ENCODE measurements at places on chromosomes 7 and 10.
A peak's percentile ranks its signal among the peaks of the same experiment; 100 is the strongest.

DNA sequence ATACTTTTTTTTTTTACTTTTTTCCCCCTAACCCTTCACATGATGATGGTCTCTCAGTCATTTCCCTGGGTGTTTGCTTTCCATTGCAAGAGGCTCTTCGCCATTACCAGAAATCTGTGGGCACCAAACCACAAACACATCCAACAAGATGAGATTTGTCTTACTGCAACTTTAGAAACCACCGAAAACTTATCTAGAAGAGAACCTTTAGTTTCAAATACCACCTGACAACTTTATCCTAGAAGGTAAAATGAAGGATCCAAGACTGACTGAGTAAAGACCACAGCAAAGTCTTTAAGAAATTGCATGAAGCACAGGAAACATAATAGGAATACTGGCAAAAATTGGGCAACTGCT, 363.3 kb upstream of the MBL2 start:
- no peak for DNase-seq

GRCh38 chr7:140656548-140657515, 15.9 kb upstream of the ADCK2 start:
- peak; percentile 88 for DNase-seq

DNA sequence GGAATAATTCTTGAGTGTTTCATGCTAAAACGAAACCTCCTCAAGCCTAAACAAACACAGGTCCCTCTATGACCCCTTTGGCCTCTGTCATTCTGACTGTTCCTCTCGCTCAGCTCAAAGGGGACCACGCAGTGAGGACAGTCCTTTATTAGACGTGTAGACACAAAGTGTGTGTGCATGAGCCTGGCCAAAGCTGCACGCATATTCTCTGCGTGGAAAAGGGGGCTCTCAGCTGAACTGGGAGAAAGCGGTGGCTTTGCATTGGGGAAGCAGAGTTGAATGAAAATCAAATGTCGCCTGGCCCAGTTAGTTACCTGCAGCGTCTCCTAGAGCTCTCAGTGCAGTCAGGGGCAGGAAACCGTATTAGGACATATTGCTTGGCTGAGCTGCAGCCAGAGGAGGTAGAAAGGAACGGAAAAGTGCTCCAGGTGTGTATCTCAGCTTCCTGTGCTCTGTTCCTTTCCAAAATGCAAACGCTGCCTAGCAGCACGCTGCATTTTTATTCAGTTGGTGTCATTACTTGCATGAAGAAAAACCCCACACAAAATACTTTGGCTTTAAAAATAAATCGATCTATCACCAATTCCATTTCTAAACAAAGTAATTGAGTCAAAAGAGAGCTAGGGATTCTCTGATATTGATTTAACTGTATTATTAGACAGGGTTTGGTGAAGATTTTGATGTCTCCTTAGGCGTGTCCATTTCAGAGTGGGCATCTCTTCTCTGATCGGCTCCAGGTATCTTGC, 4.9 kb downstream of the GATA3 start:
- DNase-seq, result no peak

- DNase-seq, result no peak
Observed at GRCh38 chr7:144428431-144428830, 24.9 kb upstream of the NOBOX start.

DNA sequence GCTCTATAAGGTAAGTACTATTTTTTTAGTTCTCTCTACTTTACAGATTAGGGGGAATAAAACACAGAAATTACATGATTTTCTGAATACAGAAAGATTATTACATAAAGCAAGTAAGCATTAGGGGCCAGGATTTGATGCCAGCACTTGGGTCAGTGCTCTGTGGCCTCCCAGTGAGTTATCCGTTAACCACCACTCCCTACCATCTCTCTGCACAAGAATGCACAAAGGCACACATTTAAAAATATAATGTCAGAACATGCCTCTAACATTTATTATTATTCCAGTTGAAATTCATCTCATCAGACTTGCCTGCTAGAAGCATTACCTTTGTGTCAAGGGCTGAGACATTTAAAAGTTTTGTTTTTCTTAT, 59.0 kb downstream of the MET start:
- DNase-seq, result no peak

- peak; percentile 83 for DNase-seq
Observed at GRCh38 chr7:78134256-78134655, 335.7 kb downstream of the PHTF2 start.

GRCh38 chr10:110138197-110138812, 69.1 kb upstream of the MXI1 start:
- peak; percentile 85 for DNase-seq

- no peak for DNase-seq
Observed at GRCh38 chr7:109967406-109967805, 1123.5 kb upstream of the LRRN3 start.

GRCh38 chr10:90787393-90788198, 70.2 kb downstream of the HTR7 start:
- peak; percentile 74 for DNase-seq

GRCh38 chr7:75644589-75644988, 94.2 kb downstream of the HIP1 start:
- no peak for DNase-seq

GRCh38 chr10:131205556-131205955, 106.0 kb downstream of the TCERG1L start:
- no peak for DNase-seq

DNA sequence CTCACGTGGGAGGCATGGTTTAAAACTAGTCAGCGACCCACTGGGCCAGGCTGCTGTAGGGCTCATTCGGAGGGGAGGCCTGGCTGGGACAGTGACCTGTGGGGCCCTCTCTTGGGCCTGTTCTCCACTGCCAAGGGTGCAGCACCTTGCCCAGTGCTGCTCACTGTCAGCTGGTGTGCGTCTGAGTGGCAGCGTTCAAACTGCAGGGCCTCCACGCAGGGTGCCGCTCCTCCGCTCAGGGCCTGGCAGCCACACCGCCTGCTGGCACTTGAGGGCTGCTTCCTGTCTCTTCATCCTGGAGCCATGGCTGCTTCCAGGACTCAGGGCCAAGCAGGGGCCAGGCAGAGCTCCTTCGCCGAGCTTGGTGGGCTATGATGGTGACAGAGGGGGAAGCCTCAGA, 18.3 kb downstream of the ADAMTS14 start:
- no peak for DNase-seq

DNA sequence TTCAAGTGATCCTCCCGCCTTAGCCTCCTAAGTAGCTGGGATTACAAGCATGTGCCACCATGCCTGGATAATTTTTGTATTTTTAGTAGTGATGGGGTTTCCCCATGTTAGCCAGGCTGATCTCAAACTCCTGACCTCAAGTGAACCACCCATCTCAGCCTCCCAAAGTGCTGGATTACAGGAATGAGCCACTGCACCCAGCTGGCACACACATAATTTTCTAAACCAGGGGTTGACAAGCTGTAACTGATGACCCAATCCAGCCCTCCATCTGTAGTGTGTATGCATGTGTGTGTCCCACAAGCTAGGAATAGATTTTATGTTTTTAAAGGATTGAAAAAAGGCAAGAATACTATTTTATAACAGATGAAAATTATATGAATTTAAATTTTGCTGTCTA, 125.9 kb upstream of the INSYN2A start:
- no peak for DNase-seq

DNA sequence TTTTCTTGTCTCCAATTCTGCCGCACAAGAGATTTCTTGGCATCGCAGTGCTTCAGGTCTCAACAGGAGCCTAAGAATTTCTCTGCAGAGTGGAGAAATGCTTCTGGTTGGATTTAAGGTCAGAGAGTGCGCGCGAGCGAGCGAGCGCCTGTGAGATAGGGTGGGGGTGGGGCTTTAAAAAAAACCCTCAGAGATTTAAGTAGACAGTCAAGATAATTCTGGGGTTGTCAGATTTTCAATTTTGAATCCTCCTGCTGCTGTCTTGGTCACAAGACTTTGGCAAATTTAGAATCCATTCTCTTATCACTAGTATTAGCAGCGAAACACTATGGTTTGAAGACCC, 49.7 kb downstream of the CPEB3 start:
- DNase-seq, result no peak

DNA sequence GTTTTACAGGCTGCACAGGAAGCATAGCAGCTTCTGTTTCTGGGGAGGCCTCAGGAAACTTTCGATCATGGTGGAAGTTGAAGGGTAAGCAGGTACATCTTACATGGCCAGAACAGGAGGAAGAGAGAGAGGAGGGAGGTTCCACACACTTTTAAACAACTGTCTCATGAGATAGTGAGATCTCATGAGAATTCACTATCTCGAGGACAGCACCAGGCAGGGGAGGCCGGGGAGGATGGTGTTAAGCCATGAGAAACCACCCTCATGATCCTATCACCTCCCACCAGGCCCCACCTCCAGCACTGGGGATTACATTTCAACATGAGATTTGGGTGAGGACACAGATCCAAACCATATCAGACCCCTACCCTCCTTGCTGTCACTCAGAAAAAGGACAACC, 23.7 kb downstream of the ZNF503 start:
- no peak for DNase-seq

DNA sequence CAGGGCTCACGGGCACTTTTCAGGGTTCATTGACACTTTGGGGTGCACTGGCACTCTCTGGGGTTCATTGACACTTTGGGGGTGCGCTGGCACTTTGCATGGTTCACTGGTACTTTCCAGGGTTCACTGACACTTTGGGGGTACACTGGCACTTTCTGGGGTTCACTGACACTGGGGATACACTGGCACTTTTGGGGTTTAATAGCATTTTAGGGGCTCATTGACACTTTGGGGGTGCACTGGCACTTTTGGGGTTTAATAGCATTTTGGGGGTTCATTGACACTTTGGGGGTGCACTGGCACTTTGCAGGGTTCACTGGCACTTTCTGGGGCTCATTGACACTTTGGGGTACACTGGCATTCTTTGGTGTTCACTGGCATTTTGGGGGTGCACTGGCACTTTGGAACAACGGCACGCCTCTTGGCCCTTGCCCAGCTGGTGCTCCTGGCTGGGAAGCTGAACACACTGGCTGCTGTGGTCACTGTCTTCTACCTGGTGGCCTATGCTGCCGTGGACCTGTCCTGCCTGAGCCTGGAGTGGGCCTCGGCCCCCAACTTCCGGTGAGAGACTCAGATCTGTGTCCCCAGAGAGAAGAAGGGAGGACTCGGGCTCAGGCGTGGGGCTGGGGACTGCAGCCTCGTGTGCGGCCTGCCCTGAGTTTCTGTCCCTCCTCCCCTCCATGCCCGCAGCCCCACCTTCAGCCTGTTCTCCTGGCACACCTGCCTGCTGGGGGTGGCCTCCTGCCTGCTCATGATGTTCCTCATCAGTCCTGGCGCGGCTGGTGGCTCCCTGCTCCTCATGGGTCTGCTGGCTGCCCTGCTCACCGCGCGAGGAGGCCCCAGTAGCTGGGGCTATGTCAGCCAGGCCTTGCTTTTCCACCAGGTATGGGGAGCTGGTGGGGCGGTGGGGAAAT, 6.2 kb upstream of the TRIP6 start:
- no peak for DNase-seq

- DNase-seq, result no peak
Observed at GRCh38 chr10:561721-562120, 127.7 kb downstream of the DIP2C start.

DNA sequence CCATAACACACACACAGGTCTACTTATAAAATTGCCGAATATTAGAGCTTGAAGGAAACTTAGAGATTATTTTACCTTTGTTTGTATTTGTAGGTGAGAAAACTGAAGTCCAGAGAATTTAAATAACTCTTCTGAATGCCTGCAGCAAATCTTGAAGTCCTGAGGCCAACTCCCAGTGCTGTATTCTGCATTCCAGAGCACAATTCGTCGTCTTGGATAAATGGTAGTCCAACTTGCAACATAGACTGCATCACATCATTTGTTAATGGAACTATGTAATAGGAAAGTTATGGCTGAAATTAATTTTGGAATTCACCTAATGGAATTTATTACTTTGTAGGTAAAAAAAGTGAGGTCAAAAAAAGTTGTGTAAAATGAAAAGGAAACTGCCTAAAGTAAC, 37.3 kb upstream of the SEMA3D start:
- no peak for DNase-seq

DNA sequence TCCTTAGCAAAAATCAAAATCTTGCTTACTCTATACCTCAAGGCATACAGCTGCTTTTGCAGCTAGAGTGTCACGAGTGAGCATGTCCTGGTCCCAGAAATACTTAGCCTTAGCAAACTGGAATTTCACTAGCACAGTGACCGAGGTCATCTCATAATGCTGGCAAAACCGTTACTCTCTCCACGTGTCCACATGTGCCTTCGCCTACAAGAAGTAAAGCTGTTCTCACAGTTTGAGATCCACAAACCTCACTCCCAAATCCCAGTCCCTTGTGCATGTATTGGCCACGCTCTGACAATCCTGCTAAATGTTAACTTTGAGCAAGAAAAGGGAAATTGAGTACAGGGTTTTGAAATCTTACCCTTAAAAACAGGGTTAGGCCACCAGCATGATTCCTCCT, 111.0 kb upstream of the PLXDC2 start:
- DNase-seq, result no peak

DNA sequence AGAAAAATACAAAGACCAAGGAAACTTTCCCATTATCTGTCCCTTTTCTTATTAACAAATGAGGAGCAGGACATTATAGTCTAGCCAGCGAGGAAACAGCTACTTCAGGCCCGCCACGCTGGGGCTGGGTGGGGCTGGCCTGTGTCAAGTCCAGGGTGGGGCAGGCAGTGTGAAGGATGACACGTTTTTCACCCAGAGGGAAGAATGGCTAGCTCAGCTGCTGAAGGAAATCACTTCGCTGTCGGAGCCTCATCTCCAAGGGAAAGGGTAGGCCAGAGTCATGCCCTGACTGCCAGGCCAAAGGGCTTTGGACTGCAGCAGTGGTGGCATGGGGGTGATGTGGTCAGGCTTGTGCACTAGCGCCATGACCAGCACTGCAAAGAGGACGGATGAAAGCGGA, 24.4 kb downstream of the COL13A1 start:
- no peak for DNase-seq

- DNase-seq, result peak; percentile 87
Observed at GRCh38 chr10:17029581-17030271, 99.9 kb downstream of the CUBN start.

GRCh38 chr7:55128693-55129394, 110.0 kb downstream of the EGFR start:
- peak; percentile 37 for DNase-seq

DNA sequence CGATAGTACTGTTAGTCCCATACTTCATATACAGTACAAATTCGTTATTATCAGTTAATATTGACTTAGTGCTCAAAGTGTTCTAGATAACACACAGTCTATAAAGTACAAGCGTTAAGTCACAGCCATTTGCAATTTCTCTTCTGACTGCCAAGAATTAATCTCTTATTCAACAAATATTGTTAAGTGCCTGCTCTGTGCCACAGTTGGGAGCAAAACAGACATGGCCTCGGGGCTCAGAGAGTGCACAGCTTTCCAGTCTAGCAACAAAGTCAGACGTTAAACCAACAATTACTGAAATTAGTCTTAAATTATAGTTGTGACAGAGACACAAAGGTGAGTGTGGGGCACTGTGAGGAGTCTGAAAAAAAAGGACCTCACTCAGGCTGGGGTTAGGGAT, 113.0 kb upstream of the DPP6 start:
- no peak for DNase-seq

- no peak for DNase-seq
Observed at GRCh38 chr7:51243631-51244030, 73.0 kb downstream of the COBL start.

- DNase-seq, result no peak
Observed at GRCh38 chr7:36527549-36527913, 137.9 kb downstream of the ANLN start.

- no peak for DNase-seq
Observed at GRCh38 chr10:114706458-114707055, 48.5 kb upstream of the ABLIM1 start.

- no peak for DNase-seq
Observed at GRCh38 chr10:102426803-102427287, 5.5 kb downstream of the CUEDC2 start.
